ENCODE measurements at places on chromosomes 11 and 22. TPM values are rescaled to one million over a fixed set of nuclear protein-coding genes. Genes with fewer than 3 reads are reported as not detected.

GRCh38 chr22:47172771-47173534 is 410.5 kb downstream of the TBC1D22A start:
- no peak for DNase-seq

DNA sequence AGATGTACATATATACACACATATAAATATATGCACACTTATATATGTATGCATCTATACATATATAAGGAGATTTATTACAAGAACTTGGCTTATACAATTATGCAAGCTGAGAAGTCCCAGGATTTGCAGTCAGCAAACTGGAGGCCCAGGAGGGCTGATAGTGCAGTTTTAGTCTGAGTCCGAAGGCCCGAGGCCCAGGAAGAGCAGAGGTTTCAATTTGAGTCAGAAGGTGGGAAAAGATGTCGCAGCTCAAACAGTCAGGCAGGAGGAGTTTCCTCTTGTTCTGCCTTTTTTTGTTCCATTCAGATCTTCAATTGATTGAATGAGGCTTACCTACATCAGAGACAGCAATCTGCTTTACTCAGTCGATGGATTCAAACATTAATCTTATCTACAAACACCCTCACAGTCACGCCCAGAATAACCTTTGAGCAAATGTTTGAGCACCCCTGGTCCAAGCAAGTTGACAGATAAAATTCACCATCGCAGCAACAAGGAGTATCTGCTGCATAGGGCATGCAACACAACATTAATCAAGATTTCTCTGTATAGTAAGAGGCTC is 4.0 kb upstream of the SGSM1 start:
- no peak for DNase-seq

GRCh38 chr22:35664955-35665587 is 16.8 kb downstream of the APOL6 start:
- DNase-seq = no peak

- no peak for DNase-seq
Observed at GRCh38 chr11:74641289-74641688, 48.9 kb downstream of the POLD3 start.

DNA sequence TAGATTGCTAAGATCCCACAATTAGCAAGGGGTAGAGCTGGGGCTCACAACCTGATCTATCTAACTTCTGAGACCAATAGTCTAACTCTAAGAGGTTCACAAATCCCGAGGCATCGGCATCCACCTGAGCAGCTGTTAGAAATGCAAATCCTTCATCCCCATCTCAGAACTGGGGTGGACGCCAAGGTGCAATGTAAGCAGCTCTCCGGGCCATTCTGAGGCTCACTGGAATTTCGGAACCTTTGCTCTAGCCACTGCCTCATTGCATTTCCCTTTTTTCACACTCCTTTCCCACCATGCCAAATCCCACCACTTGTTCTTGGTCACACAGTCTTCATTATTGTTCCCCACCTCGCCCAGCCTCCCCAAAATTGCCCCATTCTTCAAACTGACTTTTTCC is 29.8 kb downstream of the MAML2 start:
- DNase-seq = no peak

- DNase-seq = no peak
Observed at GRCh38 chr11:120217941-120218694, 7.3 kb downstream of the OAF start.

DNA sequence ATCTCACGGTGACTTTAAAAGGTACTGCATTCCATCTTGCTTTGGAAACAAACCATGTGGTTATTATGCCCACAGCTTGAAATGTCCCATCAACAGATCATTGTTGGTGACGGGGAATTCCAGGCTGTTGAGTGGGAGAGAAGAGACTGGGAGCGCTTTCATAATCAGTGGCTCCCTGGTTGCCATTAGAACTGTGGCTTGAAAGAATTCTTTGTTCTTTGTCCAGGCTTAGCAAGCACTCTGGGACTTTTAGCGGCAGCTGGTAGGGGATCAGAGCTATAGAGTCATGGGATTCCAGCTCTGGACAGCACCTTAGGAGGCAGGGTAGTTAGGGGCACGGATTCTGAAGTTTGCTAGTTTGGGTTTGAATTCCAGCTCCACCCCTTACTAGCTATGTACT is 22.0 kb downstream of the MMP20 start:
- DNase-seq = no peak

GRCh38 chr22:46914916-46915894 is 152.8 kb downstream of the TBC1D22A start:
- no peak for DNase-seq

GRCh38 chr11:109223451-109223850 is 198.5 kb upstream of the C11orf87 start:
- DNase-seq = no peak

DNA sequence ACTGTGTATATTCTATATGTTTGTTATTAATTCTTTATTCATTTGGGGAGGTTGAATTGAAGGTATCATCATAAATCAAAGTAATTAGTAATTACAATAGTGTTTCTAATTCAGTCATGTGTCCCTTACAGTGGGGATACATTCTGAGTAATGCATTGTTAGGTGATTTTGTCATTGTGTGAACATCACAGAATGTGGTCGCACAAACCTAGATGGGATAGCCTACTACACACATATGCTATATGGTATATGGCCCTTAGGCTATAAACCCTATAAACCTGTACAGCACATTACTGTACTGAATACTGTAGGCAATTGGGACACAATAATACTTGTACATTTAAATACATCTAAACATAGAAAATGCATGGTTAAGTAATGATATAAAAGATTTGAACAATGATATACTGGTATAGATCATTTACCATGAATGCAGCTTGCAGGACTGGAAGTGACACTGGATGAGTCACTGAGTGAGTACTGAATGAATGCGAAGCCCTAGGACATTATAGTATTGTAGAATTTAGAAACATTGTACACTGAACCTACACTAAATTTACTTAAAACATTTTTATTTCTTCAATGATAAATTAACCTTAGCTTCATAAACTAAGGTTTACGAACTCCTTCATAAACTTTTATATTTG is 936.2 kb upstream of the CHORDC1 start:
- DNase-seq = no peak

- no peak for DNase-seq
Observed at GRCh38 chr11:111691741-111692140, 74.4 kb downstream of the PPP2R1B start.

- DNase-seq = no peak
Observed at GRCh38 chr11:27528712-27529111, 22.1 kb upstream of the LIN7C start.

GRCh38 chr22:37627121-37627520 is 12.3 kb upstream of the SH3BP1 start:
- DNase-seq = no peak

DNA sequence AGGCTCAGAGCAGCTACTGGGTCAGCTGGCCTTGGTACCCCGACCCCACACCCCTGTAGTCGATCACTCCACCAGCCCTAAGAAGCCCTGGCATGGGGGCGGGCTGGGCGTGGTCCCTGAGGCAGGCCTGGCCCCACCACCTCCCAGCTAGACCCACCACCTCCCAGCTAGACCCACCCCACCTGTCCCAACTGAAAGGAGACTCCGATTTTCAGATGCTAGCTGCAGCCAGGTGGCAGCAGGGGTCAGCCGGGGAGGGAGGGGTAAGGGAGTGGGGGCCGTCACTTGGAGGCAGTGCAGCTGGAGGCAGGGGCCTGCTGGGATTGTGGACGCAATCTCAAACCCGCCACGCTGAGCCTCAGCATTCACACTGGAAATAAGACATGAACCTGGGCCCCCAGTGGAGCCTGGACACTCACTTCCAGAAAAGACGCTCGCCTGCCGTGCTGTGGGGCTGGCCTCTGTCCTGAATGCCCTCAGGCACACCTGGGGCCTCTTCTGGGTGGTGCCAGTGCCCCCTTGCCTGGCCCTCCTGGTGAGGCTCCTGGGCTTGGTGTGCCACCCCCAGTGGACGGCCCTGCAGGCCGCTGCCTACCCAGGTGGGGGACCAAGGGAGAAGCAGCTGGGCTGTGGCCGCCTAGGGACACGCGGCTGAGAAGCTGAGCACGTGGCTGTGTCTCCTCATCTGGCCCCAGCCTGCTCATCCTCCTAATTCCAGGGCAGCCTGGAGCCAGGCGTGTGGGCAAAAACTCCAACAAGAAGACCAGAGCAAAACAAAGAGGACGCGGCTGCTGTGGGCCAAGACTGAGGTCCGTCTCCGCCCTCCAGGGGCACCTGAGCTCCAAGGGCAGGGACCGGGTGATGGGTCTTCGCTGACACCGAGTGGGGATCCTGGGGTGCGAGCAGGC is 26.7 kb downstream of the OSBPL5 start:
- no peak for DNase-seq

DNA sequence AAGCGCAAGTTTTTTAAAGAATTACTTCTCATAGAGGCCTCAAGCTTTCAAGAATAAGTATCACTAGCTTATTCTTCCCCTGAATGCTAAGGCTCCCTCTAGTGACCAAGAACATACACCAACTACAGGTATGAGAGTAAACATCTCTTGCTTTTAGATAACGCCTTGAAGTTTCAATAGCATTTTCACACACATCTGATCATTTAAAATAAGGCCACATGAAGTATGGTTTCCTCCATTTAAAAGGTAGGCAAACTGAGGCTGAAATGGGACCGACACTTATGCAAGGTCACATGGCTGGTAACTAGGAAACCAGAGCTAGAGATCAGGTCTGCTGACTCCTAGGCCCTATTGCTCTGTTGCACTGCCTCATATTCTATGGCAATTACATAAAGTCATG is 66.5 kb downstream of the CCDC34 start:
- DNase-seq = no peak

DNA sequence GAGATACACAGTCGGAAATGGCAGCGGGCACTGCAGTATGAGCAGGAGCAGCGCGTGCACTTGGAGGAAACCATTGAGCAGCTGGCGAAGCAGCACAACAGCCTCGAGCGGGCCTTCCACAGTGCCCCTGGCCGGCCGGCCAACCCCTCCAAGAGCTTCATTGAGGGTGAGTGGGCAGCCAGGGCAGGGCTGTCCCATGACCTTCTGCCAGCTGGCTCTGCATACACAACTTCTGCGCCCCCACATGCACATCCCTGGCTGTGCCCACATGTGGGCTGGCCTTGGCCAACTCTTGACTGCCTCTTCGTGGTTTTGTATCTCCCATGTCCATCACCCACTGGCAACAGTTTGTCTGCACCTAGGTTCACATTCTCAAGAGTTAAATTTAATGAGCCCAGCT is 81.1 kb downstream of the MORC2 start:
- no peak for DNase-seq

Gene APLNR
- not detected for total RNA-seq

Gene SLC37A2
- total RNA-seq = 1.5 TPM

Gene RRP7A
- total RNA-seq = 32.5 TPM

Gene SLC35F2
- total RNA-seq = 22.4 TPM

Gene TMEM258
- total RNA-seq = 146 TPM

Gene APOL5
- total RNA-seq = not detected

Gene MPZL3
- 76.3 TPM for total RNA-seq
